ENCODE measurements at places on chromosomes 16 and 17. TPM values are rescaled to one million over a fixed set of nuclear protein-coding genes. Genes with fewer than 3 reads are reported as not detected.

Gene NPIPA2
- total RNA-seq, result not detected

Gene SPNS2
- total RNA-seq, result 8.3 TPM

Gene TMEM100
- 18.5 TPM for total RNA-seq

Gene PITPNM3
- 1.6 TPM for total RNA-seq

Gene MARCHF10
- total RNA-seq, result not detected

Gene C16orf89
- total RNA-seq, result 4.5 TPM

Gene TBX6
- total RNA-seq, result 0.60 TPM

Gene TNK1
- 8.4 TPM for total RNA-seq

Gene YBX2
- 1.7 TPM for total RNA-seq

Gene KRT10
- total RNA-seq, result 39.7 TPM

Gene MYO15A
- 1.2 TPM for total RNA-seq

Gene P2RX5
- 0.36 TPM for total RNA-seq

GRCh38 chr17:50573866-50574611, 13.5 kb downstream of the CACNA1G start:
- DNase-seq, result no peak

DNA sequence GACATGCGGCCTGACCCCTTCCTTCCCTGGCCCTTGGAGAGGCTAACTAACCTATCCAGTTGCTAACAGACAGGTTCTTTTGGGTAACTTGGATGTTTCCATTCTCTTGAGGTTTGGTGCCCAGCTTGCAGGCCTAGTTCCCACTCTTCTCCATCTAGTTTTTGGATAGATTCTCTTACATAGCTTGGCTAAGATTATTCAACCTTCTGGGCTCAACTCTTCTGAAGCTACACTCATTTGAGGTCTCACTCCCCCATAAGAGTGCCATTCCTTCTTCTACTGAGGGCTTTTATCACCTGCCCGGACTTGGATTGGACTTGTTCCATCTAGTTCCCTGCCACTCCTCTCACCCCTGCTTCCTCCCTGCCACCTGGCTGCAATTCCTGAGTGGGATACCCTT, 44.1 kb upstream of the MARCHF10 start:
- no peak for DNase-seq

DNA sequence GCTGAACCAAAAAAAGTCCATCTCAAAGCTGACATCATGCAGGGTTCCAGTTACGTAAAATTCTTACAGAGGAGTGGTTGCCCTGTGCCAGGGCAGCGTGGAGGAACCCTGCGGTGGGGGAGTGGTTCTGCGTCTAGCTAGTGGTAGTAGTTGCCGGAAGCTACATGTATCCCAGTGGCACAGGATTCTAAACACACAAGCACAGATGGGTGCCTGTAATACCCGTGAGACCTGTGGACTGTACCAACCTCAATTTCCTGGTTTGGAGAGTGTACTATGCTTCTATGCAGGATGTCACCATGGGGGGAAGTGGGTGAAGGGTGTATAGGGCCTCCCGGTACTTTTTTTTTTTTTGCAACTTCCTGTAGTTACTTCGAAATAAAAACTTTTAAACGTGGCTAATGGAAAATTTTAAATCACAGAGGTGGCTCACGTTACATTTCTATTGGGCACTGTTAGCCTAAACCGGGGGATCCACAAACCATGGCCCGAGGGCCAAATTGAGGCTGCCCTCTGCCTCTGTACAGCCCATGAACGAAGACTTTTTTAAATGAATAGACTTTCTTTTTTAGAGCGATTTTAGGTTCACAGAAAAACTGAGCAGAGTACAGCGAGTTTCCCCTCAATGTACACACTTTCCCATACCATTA, 38.5 kb downstream of the TBC1D16 start:
- no peak for DNase-seq

- DNase-seq, result peak; percentile 78
Observed at GRCh38 chr17:74744714-74745547, 3.5 kb upstream of the NHERF1 start.

- peak; percentile 24 for DNase-seq
Observed at GRCh38 chr17:10243883-10244844, 45.8 kb upstream of the GAS7 start.

DNA sequence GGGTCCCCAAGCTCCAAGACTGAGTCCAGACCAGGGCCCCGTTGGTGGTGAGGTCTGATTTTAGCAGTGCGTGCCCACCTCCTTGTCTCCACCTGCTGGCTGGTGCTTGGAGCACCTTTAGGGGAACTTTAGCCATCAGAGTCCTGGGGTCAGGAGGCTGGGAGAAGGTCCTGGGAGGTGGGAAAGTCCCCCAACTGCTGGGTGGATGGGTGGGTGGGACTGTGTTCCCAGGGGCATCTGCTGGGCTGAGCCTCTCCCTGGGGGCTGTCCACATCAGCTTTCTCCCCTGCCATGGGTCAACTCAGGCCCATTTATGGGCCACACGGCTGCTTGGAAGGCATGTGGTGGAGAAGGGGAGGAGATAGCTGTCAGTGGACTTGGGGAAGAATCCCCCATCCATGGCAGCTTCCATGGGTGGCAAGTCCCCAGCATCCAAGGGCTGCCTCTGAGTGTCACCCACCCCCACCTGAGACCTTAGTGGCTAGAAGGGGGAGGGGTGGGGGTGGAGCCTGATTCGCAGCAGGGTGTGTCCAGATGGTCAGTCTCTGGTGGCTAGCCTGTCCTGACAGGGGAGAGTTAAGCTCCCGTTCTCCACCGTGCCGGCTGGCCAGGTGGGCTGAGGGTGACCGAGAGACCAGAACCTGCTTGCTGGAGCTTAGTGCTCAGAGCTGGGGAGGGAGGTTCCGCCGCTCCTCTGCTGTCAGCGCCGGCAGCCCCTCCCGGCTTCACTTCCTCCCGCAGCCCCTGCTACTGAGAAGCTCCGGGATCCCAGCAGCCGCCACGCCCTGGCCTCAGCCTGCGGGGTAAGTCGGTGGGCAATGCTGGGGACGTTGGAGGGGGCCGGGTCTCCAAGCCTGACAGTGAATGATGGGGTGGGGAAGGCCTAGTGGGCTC, at the start of gene TRPV2:
Gene TRPV2, plus strand, starts transcription at position 541 of the 894 bp plus-strand sequence. CDS start 2,098 bp downstream, outside the sequence.
- DNase-seq, result peak; percentile 32

GRCh38 chr17:13244513-13244912, 226.7 kb upstream of the ELAC2 start:
- no peak for DNase-seq

DNA sequence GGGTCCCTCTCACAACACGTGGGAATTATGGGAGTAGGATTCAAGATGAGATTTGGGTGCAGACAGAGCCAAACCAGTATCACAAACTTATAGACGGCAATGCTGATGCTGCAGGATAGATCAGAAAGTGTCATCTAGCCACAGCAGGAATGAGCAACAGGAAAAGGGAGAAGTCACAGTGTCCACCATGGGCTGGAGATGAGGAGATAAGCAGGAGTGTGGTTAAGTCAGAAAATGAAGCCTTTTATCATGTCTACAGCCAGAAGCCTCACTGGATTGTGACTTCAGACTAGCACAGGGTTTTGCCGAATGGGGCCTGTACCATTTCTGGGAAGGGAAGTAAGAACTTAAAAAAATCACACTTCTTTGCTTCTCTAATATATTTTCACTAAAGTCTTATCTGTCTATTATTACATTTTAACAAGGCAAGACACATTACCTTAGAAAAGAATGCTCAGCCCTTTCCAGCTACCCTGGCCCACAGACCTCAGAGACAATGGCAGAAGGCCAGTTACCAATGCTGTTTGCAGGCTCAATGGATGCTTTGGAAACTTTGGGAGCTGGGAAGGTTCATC, 490.2 kb upstream of the SALL1 start:
- DNase-seq, result no peak

DNA sequence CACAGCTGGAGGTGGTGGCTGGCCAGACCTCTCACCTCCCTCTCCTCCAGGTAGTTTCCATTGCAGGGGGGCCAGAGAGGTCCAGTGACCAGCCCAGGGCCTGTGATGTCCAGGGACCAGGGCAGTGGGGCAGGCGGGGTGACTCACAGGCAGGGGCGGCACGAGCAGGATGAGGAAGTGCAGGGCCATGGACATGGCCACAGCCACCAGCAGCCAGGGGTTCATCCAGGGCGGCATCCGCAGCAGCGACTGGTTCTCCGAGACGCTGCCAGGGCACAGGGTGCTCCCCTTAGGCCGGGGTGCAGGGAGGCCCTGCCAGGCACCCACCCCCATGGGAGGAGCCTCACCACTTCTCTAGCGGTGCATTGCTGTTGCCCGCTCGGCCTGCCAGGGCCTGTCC, 12.9 kb upstream of the P2RX1 start:
- no peak for DNase-seq

DNA sequence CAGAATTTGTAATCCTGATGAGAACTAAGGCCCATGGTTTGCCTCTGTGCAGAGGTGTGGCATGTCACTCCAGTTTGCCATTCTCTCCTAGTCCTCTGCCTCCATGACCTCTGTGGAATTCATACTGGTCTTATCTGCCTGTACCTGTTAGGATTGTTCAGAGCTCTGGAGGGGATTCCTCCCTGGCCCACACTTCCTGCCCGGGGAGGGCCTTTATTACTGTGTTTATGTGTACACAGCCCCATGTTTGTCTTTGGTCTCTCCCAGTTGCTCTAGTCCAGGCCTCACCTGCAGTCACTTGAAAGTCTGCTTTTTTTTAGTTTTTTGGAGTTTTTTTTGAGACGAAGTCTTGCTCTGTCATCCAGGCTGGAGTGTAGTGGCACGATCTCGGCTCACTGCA, 36.4 kb downstream of the RHBDL3 start:
- DNase-seq, result peak; percentile 24

- DNase-seq, result no peak
Observed at GRCh38 chr17:71477356-71477755, 643.5 kb upstream of the SOX9 start.

DNA sequence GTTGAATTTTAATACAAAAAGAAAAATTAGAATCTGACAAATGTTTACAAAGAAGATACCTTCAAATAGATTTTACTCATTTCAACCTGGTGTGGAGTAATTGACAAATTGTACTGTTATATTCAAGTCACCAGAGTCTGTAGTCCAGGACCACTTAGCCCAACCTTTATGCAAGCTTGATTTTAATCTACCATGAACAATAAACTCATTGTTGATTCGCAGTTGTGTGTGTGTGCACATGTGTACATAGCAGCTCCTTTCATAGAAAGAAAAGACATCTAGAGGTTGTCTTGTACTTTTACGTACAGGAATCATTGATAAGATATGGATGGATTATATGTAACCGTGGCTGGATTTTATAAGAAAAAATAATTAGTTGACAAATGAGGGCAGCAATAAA, 20.7 kb upstream of the LRRC37A start:
- DNase-seq, result no peak

DNA sequence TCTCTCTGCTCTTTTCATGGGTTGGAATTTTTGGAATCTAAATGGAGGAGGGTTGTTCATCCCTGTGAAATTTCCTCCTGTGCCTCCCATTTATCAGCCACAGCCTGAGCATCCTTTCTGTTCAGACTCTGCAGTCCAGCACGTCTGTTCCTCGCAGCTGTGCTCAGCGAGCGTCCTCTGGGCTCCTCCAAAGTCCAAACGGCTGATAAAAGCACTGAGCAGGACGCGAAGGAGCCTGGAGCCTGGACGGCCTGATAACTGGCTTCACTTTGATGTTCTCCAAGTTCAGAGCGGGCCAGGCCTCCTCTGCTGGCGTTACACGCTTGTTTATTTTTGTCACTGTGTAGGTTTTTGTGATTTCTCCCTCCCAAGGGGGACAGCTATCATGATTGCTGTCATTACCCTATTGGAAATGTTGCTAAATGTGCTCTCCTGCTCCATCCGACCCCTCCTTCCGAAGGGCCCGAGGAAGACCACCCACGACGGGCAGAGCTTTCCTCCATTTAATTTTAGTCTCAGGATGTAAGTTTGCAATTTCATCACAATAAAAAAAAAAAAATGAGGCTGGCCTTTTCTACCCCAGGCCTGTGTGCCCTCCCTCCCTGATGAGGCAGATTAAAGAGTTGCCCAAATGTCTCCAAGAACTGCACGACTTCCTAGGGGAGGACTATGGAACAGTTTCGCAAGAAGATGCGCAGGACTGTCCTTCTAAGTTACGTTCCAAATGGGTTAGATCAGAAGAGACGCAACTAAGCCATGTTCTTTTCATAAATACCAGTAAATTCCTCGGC, 290.5 kb upstream of the FOXF1 start:
- peak; percentile 50 for DNase-seq

DNA sequence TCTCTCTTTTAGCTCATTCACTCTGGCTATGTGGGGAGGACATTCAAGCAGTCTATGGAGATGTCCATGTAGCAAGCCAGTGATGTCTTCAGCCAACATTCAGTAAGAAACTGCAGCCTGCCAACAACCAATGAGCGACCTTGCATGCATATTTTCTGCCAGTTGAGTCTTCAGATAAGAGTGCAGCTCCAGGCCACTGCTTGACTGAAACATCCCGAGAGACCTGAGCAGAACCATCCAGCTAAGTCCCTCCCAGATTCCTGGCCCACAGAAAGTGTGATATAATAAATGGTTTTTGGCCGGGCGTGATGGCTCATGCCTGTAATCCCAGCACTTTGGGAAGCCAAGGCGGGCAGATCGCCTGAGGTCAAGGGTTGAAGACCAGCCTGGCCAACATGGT, 10.5 kb upstream of the C17orf58 start:
- DNase-seq, result no peak

DNA sequence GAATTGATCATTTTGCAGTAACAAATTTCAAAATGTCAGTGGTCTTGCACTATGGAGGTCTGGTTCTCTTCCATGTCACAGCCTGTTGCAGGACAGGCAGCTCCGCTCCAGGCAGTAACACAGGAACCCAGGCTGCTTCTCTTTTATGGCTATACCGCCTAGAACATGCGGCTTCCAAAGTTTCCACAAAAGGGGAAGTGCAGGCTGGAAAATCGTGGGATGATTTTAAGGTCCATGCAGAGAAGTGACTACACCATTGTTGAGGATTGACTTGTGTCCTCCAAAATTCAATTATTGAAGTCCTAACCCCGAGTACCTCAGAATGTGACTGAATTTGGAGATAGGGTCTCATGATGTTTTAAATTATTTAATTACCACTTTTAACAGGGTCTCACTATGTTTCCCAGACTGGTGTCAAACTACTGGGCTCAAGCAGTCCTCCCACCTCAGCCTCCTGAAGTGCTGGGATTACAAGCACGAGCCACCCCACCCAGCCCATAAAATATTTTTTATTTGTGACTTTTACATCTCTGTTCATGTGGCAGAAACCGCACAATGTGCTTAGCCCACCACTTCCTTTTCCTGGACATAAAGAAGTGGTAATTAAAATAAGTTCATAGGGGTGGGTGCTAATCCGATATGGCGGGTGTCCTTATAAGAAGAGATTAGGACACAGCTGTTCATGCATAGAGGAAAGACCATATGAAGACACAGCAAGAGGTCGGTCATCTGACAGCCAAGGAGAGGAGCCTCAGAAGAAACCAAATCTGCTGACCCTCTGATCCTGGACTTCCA, 279.2 kb upstream of the RPL38 start:
- no peak for DNase-seq

DNA sequence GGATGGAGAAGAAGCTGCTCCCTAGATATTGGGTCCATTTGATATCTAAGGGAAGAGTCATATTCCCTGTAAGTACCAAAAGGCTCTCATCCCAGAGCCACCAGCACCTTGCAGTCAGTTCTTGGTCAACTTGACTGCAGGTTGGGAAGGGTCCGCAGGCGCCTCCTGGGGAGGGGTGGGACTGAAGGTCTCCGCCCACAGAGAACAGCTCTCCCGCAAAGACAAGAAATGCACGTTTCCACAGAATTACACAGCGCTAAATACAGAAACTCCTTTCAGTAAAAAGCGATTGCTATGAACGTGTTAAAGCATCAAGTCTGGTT, 864 bp upstream of the CTCF start:
- no peak for DNase-seq
